ENCODE measurements at places on chromosomes 11 and 22.

DNA sequence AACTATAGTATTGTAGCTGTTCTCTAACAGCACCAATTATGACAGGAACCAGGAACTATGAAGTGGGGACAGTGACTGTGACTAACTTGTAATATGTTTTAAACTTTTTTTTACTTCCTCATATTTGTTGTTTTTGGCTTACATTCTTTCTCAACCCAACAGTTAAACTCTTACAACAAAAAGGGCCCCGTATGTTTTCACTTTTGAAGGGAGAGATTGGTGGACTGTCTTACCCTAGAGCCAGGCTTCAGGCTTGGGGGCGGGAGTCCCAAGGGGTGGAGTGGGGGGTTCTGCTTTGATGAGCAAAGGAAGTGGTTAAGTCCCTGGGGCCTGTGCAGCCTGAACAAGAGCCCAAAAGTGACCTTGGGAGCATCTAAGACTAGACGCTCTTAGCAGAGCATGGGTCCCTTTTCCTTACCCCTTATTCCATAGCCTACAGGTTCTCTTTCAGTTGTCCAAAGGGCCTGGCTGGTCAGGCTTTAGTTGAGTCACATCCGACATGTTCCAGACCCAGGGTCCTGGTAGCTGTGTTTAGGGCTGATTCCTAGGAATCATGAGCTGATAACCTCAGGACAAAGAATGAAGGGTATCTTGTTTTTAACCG is 38.8 kb downstream of the STIM1 start:
- DNase-seq: no peak

- DNase-seq: no peak
Measured at GRCh38 chr11:24470431-24470830, 26.4 kb upstream of the LUZP2 start.

DNA sequence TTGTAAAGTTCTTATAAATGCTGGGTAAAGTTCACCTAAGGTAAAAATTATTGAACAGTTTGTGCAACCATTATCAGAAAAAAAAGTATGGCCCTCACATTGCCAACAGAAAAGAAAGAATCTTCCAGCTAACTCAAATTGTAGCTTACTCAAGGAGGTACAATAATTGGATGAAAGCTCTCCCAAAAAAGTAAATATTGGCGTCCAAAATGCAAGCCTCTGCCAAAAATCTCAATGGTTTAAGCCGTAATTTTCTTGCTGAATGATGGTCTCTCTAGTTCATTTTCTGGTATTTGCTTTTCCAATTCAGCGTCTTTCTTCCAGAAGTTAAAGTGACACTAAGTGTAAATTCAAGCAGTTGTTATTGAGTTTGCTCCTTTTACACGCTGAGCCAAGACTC is 727.3 kb downstream of the LRRC4C start:
- no peak for DNase-seq

GRCh38 chr11:13924801-13925327 is 37.7 kb upstream of the SPON1 start:
- peak; percentile 8 for DNase-seq

Measured in midbrain (tissue), 1 donor.